ENCODE measurements at places on chromosomes 2 and 18.
A peak's percentile ranks its signal among the peaks of the same experiment; 100 is the strongest.

- no peak for DNase-seq
Measured at GRCh38 chr2:53827398-53828175, 32.2 kb downstream of the GPR75 start.

GRCh38 chr18:13136904-13137669 is 81.5 kb upstream of the LDLRAD4 start:
- peak; percentile 30 for DNase-seq

DNA sequence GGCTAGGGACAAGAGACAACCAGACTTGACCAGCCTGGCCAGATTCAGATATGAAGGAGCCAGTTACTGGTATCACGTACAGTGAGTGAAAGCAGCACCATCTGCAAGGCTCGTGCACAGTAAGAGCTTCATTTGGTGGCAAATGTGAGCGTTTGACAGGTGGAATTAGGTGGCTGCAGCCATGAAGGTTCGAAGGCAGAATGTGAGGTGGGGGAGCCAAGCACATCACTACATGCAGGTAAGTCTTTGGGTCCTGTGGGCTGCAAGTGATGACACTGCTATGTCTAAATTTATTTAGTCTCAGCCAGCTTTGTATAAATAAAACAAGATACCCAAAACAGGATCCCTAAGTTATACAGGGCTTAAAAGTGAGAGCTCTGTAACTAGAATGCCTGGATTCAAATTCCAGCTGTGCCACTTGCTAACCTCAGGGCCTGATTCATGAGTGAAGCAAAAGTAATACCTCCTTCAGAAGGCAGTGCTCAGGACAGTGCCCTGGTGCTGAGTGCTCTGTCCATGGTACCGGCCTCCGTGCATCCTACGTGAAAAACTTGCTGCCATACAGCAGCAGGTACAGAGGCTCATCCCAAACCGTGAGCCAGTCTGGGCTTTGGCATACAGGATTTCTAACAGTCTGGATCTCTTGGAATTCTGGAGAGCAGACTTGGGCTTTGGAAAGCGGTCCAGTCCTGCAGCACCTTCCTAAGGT is 18.6 kb downstream of the DDX18 start:
- DNase-seq: no peak

DNA sequence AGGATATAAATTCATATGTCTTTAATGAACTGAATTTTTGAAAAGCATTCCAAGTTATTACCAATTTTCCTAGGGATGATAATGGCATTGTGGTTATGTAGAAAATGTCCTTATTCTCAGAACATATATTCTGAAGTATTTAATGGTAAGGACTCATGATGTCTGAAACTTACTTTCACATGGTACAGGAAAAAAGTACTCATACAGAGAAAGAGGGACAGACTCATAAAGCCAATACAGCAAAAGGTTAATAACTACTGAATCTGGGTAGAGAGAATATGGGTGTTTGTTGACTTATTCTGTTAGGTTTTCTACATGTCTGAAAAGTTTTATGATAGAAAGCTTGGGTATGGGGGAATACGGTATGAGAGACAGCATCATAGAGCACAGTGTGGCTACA is 84.3 kb upstream of the SERTAD2 start:
- no peak for DNase-seq

- no peak for DNase-seq
Measured at GRCh38 chr2:169511818-169512217, 2.3 kb downstream of the KLHL41 start.

GRCh38 chr18:1045658-1046057 is 141.0 kb downstream of the ADCYAP1 start:
- no peak for DNase-seq

DNA sequence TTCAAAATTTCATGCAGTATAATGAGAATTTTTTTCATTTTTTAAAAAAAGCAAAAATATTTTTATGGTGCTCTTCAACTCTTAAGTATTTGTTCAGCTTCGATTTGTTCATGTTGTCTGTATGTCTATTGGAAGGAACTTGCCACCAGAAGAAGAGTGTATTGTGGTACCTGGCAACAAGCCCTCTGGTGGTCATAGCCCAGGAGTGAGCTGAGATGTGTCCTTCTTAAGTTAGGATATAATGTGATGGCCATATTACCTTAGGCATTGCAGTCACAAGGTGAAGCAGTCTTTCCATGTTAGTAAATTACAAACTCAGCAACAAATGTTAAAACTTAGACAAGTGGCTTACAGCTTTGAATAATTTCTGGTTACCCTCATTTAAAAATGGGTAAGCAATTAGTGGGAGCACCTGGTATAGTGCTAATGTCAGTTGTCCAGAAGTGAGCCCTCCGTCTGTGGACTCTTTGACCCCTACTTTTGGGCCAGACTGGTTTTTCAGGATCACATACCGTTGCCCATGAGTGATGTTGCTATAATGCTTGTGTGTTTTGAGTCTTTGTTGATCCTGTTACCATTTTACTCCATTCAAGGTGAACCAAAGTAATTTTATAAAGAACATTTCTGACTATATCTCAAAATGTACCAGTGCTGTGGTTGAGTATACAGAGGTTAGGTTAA is 57.4 kb downstream of the MYO1B start:
- DNase-seq: peak; percentile 30

DNA sequence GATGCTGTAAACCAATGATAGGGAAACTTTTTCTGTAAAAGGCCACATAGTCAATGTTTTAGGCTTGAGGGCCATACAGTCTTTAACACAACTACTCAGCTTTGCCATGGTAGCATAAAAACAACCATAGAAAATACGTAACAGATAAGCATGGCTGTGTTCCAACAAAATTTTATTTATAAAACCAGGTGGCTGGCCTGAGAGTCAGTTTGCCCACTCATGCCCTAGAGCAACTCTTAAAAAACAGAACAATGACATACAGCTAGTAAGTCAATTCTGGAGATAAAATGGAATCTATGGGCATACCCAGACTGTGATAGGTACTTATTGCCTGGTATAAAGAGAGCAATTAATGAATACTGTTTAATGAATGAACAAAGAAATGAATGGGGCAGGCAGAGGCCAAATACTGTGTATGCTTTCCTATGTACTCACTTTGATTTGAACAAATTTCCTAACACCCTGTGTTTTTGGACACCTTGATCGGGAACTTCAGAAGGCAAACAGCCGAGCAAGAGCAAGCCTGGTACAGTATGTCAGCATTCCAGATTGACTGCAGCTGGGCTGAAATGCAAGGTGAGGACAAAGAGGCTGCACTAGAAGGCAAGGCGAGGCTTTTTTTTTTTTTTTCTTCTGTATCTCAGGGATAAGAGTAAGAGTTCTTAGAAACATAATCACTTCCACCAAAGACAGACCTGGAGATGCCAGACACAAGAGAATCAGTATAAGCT is 315.3 kb downstream of the CLIP4 start:
- DNase-seq: no peak

- DNase-seq: no peak
Measured at GRCh38 chr18:5770176-5770575, 125.1 kb downstream of the TMEM200C start.

- no peak for DNase-seq
Measured at GRCh38 chr2:133766164-133766832, 198.0 kb upstream of the NCKAP5 start.

DNA sequence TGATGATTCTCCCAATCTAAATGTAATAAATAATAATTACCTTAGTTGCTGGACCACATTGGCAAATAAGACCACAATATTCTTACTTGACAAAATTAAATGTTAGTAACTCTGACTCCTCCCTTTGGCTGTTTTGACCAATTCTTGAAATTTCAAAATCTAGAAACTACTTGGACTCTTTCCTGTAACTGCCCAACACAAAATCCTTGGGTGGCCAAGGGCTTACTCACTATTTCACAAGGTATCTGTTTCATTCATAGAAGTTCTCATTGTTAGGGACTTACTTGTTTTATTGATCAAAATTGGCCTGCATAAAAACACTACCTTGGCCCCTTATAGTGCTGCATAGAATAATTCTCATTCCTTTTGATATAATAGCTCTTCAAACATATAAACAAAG is 19.4 kb downstream of the CDH20 start:
- no peak for DNase-seq

DNA sequence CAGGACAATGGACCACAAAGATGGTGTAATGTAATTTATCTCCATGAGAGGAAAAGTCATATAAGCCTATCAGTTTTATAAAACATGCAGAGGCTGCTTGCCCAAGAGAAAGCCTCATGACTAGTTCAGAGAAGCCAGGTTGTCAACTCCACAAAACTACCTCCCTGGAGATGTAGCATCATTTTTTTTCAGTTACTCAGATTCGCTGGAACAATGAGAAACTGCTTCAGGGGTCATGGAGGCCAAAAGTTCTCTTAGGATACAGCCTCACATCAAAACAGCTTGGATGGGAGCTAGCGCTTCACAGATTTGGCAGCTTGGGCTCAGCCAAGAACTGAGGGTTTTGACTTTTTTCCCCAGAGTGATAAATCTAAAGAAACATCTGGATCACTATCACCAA is 263.5 kb downstream of the INSIG2 start:
- no peak for DNase-seq

DNA sequence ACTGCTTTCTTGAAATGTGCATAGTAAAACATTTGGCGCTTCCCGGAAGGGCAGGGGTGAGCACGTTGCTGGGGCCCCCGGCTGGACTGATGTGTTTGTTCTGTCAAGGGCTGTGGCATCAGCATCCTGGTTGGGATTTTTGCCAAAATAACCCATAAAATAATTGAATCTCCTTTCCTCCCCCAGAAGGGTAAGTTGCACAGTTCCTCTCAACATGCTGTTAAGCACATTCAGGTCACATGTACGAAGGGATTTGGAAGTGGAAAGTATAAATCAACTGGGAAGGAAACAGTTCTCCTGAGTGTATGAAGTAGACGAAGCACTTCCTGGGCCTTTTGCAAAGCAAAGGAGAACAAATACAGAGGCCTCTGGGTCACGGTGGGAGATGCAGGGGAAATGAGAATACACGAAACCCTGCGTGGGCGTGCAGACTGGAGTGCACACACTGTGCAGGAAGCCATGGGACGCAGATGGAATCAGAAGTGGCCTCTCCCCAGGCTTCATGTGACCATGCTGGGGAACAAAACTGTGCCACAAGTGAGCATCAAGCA is 183.9 kb downstream of the LPIN1 start:
- peak; percentile 62 for DNase-seq

DNA sequence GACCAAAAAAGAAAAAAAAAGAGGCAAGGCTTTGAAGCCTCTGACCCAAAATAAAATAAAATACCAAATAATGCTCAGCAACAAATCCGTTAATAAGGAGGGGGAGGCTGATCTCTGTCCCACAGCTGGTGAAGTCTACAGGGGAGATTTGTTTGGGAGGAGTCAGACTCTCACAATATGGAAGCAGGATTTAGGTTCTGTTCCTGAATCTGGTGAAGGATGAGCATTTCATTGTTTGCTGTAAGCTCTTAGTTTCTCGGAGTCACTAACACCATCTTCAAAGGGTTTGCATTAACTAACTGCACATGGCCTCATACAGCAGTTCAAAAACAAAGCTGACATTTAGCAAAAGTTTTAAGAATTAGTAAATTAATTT is 339.4 kb upstream of the TNP1 start:
- DNase-seq: no peak

- DNase-seq: no peak
Measured at GRCh38 chr2:46866770-46867246, 48.8 kb downstream of the MCFD2 start.

- DNase-seq: no peak
Measured at GRCh38 chr2:104434318-104434792, 419.6 kb upstream of the POU3F3 start.

- DNase-seq: no peak
Measured at GRCh38 chr2:15947431-15947830, 7.1 kb downstream of the MYCN start.

GRCh38 chr2:105068875-105069274 is 31.0 kb downstream of the MRPS9 start:
- DNase-seq: no peak

GRCh38 chr18:3029215-3029952 is 16.4 kb upstream of the LPIN2 start:
- DNase-seq: no peak

DNA sequence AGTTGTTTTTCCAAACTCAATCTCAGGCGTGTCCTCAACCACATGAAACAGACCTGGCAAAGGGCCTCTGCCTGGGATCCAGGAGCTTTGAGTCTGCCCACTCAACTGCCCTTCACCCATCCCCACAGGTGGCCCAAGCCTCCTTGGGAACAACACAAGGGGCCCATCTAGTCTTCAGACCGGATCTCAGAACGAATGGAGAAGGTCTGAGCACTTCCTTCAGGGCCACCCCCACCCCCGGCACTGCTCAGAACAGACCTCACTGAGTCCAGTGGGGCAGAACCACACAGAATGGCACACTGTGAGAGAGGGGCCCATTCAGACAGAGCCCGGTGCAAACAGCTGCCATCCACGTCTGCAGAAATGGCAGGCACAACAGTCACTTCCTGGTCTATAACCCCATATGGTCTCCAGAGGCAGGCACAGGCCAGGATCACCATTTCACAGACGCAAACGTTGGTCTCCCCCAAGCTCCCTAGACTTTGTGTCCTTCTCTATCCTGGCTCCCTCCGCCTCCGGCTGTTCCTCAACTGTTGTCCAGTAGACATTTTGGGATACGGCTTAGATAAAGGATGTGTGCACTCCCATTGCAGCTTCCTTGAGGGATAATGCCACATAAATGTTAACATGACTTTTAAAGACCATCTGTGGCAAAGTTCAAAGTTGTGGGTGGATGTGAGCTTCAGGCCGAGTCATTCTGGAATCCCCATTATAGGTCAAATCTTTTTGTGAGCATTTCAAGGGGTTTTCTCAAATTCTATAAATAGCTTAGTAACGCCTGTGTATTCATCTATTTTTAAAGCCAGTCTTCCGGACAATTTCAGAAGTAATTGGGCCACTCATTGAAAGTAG is 149.7 kb downstream of the SMAD7 start:
- no peak for DNase-seq

DNA sequence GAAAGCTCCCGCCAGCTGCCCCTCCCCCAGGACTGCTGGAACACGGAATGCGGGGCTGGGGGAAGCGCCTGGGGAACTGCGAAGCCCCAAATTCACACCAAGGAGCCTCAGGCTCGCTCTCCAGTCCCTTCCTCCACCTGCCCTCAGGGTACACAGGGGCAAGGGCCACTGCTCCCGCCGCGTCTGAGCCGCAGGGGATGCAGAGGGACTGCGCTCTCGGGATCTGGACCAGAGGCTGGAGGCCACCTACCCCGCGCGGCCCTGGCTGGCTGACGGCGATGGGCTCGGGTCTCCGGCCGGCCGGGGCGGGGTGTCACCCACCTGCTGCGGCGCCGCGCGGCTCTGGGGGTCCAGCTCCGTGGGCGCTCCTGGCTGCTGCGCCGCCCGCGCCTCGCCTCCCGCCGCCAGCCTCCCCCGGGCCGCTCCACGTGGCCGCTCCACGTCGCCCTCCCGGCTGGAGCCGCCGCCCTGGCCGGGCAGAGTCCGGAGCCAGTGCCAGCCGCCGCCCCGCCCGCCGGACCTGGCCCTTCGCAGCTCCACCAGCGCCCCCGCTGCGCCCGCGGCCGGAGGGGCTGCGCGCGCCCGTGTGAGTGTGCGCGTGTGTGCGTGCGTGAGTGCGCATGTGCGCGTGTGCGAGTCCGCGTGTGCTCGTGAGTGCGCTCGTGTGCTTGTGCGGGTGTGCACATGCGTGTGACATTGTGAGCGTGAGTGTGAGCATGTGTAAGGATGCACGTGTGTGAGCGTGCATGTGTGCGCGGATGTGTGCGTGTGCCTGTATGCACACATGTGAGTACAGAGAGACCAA is at the start of gene CGREF1:
Gene CGREF1, minus strand, starts transcription at position 604 of the 805 bp plus-strand sequence. CDS start 14,762 bp downstream, outside the sequence.
- peak; percentile 37 for DNase-seq

- DNase-seq: no peak
Measured at GRCh38 chr2:126678269-126679065, 22.5 kb downstream of the GYPC start.

- DNase-seq: no peak
Measured at GRCh38 chr2:55547001-55547400, 27.5 kb downstream of the CFAP36 start.

Data from A673 (cell line).